Ovary (tissue), 10 donors: ENCODE measurements at places on chromosomes 1 and 21. TPM values are rescaled to one million over a fixed set of nuclear protein-coding genes. Genes with fewer than 3 reads are reported as not detected.

DNA sequence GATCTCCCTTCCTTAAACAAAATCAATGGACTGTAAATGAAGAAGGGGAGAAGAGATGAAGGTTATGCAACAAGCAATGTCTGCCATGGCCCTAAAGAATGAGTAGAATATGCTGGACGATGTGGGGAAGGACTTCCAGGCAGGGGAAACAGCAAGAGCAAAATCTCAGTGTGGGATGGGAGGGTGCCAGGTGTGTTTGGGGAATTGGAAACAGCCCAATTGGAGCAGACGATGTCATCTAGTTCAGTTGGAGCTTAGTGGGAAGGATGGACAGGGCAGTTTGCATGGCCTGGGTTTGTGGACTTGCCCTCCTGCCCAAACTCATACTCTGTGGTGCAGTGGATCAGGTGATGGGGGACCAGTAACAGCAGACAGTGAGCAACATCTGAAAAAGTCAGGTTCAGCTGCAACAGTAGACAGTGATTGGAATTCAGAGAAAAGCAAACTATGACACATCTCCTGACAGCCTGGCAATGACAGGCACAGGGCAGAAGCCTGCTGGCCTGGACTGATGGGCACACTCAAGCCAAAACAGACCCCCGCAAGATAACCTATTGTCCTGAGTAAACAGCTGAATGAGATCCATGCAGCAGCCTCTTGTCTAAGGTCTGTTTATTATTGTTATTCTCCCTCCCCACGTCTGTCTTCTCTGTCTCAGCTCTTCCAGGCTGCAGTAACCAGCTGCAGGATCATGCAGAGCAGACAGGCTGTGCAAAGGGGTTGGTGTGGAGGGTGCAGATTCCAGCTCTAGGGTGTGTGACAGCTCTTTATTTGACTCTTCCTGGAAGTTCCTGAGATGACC, 50.5 kb upstream of the PRELP start:
- DNase-seq, result no peak

GRCh38 chr1:147729315-147729714, 31.1 kb downstream of the GJA5 start:
- DNase-seq, result no peak

GRCh38 chr1:117608115-117608615, 2.3 kb downstream of the TENT5C start:
- no peak for DNase-seq

DNA sequence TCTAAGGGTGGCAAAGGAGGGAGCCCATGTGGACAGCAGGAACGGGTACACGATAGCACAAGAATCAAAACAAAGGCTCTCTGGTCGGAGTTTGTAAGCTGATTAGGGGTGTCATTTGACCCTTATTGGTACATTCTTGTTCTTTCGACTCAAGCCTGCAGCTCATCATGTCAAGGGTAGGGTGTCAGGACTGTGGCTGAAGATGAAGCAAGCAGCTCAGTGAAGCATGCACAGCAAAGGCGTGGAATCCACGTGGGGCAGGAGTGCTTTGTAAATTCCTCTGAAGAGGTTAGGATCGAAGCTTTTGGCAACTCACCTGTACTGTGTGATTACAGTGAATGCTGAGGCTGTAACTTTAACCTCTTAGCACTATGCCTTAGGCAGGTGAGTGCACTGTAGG, 4.7 kb upstream of the ABCB10 start:
- DNase-seq, result no peak

DNA sequence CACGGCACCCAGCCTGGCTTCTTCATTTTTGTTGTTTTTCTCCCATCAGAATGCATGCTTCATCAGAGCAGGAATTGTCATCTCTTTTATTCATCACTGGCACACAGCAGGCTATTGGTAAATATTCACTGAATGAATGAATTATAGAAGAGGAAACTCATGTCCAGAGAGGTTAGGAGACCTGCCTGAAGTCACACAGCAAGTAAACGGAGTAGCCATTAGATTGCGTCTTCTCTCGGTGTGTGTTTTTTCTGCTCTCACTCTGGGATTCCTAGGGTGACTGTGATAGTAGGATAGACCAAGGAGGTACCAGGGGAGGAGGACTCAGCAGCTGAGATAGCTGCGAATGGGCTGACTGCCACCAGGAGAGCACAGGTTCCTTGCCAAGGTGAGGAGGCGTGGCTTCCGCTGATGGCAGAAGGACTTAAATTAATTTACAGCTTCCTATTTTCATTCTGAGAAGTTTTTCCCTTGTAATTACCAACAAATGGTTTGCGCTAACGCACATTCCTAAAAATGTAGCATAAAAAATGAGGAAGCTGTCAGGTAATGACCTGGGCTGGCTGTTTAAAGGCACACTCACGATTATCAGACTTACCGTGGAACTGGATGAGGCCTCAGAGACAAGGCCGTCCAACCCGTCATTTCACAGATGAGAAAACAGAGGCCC, 4.5 kb upstream of the NCMAP start:
- DNase-seq, result no peak

- DNase-seq, result no peak
These were observed 6.4 kb downstream of the PTGFR start for GRCh38 chr1:78497201-78497600.

GRCh38 chr1:56380531-56380930, 198.8 kb downstream of the PLPP3 start:
- no peak for DNase-seq

Gene SLC45A1
- 3.7 TPM for total RNA-seq

Gene GPR25
- total RNA-seq, result not detected

Gene SPATA6
- 38.4 TPM for total RNA-seq
